ENCODE measurements at places on chromosomes 1 and 21.

DNA sequence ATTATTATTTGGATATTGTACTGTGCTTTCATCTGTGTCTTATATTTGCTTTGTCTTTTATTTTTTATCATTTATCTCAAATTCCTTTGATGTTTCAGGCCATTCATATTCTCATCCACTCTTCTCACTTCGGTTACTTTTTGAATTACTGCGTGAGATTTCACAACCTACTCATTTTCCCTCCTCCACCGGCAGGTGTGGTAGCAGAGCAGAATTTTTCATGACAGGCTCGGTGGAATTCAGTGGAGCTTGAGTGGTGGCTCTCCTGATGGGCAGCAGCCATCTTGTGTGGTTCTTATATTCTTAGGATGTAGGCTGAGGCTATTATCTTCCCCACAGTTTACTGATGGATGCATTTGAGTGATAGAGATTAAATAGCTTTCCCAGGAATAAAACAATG lies 92.3 kb upstream of the IVNS1ABP start:
- DNase-seq, result no peak

DNA sequence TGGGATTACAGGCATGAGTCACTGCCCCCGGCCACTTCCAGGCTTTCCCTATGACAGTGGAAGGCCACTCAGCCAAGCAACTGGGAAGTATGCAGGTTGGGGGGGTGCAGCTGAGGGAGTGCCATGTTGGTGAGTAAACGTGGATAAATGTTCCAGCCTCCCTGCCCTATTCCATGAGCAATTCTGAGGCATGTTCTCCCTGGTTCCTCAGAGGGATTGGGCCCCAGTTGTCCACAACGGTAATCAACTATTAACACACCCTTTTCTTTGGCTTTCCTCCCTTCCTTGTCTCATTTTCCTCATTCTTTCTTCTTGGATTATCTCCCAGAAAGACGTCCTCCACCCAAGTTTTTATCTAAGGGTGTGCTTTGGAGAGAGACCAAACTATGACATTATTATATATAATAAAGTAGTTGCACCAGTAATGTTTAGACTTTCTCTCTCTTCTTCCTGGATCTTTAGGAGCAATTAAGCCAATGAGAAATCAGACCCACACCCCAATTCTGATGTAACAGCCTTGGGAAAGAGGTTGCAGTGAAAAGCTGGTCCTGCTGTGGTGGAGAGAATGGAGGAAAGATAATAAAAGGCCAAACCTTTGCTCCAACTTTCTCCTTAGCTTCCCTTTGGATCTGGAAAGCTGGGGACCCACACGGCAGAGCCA lies 6.8 kb upstream of the SLAMF9 start:
- no peak for DNase-seq

- DNase-seq, result no peak
Observed at GRCh38 chr1:14625572-14625971, 27.1 kb downstream of the KAZN start.

DNA sequence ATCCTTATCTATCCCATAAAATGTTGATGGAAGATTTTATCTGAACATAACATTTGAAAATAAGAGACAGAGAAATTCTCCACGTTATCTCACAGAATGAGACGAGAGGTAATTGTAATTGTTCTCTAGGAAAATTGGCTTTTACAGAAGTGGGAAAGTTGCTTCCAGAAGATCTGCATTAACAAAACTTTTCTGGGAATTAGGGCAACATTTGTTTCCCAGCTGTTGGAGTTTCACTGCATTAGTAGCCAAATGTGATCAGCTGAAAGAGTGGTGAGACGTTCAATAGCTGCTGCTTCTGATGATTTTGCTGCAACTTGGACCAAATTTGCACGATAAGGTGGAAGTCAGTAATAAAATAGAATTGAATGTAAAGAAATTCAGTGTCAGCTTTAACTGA lies 7.6 kb downstream of the CHODL start:
- DNase-seq, result no peak

GRCh38 chr1:197965132-197965840 lies 48.1 kb downstream of the LHX9 start:
- DNase-seq, result no peak

DNA sequence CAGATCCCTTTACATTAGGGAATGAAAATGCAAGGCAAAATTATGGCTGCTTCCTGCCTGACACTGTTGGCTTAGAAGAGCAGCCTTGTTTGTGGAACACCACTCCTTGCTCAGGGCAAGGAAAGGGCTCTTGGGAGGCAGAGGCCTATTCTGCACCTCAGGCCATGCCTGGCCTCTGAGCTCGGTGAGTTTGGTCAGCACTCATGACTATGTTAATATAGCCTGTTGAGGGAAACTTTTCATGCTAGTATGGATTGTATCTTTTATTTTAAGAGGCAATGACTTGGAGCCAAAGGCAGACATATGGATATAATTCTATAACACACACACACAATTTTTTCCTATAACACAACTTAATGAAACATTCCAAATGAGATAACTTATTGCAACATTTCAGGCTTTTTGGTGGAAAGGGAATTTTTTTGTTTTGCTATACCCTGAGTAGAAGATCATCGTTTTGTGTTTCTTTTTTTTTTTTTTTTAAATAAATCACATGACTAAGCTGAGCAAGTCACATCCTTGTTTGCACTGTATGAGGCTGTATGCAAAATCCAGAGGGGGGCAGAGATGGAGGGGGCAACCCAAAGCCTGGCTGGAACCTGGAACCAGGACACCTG lies 5.6 kb upstream of the YRDC start:
- DNase-seq, result no peak

- DNase-seq, result no peak
Observed at GRCh38 chr1:74246315-74246714, 11.1 kb downstream of the TNNI3K start.

- no peak for DNase-seq
Observed at GRCh38 chr1:234990328-234990675, 138.3 kb downstream of the TOMM20 start.

DNA sequence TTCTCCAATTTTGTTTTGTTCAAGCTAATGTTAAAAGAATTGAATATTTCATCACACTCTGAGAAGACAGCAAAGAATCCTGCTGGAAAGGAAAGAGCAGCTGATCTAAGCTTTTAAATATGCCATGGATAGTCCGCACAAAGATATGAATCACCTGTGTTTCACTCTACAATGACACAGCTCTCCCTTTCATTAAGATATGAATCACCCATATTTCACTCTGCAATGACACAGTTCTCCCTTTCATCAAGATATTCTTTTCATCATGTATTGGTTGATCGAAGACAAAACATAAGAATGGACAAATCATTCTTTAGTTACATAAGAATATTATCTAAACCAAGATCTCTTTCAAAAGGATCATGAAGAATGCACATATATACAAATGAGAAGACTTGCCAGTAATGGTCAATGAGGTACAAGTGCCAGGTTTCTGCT lies 367.3 kb downstream of the SMYD3 start:
- DNase-seq, result no peak

- DNase-seq, result no peak
Observed at GRCh38 chr1:44628962-44629756, 45.1 kb downstream of the TMEM53 start.

- no peak for DNase-seq
Observed at GRCh38 chr1:198969981-198970380, 331.1 kb downstream of the PTPRC start.

- DNase-seq, result no peak
Observed at GRCh38 chr1:31523012-31523411, 53.3 kb upstream of the TINAGL1 start.

GRCh38 chr1:98322086-98322485 lies 339.4 kb upstream of the SNX7 start:
- DNase-seq, result no peak

DNA sequence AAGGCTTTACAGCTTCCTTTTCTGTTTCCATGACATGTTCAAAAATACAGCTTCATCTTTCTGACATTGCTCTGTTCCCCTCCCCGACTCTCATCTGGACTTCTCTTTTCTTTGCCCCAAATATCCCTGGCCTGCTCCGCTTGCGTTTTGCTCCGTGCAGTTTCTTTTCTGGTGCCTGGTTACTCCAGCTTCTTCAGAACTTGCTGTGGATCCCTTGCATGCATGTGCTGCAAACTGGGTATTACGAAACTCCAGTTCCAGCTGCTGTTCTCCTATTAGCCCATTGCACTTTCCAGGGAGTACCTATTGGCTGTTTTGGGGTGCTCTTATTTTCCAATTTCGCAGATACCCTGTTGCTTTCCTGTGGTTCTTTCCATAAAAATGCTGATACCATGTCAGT lies 9.9 kb upstream of the NDC1 start:
- no peak for DNase-seq

DNA sequence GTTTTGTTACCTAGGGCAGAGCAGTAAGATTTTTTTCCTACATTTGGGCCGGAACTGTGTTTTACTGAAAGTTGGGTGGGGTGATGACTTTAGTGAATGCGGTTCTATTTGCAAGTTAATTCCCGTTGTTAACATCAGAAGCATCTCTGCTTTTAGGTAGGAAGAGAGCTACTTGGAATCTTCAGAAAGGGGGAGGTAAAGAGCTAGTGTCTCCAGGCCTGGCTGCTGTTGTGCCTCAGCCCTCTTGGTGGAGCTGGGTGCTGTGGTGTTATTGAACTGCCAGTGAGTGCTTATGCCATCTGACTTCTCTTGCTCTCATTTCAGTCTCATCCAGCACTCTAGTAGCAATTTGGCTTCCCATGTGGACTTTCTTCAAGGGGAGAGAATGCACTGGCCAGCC lies 3.4 kb downstream of the KDM4A start:
- DNase-seq, result no peak

DNA sequence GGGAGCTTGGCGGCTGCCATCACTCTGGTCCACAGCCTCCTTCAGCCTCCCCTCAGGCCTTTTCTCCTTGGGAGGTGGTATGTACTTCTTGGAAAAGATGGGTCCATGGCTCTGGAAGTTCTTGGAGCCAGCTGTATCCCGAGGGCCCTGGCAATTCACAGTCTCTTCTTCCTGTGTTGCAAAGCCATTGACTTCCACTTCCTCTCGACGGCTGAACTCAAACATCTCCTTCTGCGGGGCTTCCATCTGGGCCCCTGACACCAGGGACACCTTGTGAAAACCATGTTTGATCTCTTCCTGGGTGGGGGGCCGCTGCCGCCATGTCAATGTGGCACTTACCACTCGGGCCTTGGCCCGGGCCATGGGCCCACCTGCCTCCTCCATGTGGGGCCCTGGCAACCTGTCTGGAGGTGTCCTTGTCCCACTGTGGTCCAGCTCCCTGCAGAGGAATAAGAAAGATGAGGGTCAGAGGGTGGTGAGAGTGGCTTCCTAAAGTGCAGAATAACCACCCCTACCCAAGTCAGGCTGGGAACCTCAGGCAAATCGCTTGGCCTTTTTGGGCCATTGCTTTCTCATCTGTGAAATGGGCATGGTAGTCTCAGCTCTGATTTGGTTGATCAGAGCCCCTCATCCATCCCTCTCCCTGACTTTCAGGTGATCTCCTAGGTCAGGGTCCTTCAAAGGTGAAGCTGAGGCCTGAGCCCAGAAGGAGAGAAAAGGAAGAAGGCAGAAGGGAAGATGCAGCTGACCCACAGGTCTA lies 7.5 kb downstream of the CRYBG2 start:
- DNase-seq, result no peak

GRCh38 chr1:43933386-43934100 lies at the start of gene ARTN:
Gene ARTN, plus strand, starts transcription at chr1:43933801. Its CDS starts 1,856 bp downstream, at chr1:43935657.
- no peak for DNase-seq

- DNase-seq, result no peak
Observed at GRCh38 chr1:205719762-205720161, 30.2 kb downstream of the NUCKS1 start.

GRCh38 chr1:59290193-59290949 lies 6.5 kb upstream of the FGGY start:
- no peak for DNase-seq

GRCh38 chr1:54012863-54013262 lies 5.1 kb downstream of the LDLRAD1 start:
- no peak for DNase-seq

DNA sequence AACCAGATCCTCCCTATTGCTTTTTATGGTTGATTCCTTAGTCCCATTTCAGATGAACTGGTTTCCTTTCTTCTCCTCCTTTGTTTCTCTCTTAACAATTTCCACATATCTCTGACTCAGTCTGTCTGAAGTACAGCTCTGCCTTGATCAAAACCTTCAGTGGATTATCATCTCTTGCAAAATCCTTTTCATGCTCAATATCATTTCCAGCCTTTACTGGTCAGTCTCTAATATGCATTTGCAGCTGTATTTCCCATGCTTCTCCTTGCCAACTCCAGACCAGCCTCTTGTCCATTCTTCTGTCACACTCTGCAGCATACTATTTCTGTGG lies 72.2 kb downstream of the SNX7 start:
- DNase-seq, result no peak

DNA sequence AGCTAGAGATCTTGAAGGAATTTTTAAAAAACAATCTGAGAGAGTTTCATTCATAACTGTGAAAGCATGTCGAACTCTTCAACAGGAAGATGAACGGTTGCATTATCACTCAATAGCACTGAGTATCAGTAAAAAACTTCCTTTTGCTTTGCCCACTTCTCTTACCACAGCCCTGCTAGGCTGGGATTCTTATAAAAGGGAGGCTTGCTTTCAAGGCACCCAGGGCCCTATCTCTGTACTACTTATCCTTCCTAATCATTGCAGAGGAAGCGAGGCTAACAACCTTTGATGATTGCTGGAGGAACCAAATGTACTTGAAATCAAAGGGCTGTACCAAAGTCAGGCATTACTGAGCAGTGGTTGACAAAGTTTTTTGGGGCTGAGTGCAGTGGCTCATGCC lies 71.2 kb downstream of the SNRPE start:
- no peak for DNase-seq

- no peak for DNase-seq
Observed at GRCh38 chr1:234559152-234559901, 50.7 kb downstream of the IRF2BP2 start.

DNA sequence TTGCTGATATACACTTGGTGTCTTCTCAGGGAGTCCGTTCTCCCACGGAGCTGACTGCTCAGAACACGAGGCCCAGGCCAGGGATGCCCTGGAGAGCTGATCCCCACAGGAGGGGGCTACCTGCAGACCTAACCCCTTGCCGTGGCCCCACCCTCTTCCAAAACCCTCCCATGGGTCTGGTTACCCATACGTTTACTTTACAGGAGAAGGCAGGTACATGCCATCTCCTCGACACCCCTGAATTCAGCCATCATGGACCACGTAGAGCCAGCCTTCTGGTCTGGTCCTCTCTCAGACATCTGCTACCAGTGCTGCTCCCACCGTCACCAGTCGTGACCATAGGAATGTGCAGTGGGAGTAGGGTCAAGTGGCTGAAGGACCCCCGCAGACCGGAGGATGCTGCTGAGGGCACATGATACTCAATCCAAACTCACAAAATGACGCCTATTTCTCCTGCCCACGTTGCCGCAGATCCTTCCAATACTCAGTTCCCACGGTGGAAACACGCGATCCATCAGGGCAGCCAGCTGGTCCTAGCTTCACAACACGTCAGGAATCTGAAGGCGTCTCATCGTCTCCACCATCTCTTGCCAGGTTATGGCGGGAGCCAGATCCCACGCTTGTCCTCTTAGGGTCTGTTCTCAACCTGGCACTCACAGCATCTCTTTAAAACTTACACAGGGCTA lies 26.7 kb downstream of the PGBD5 start:
- no peak for DNase-seq

DNA sequence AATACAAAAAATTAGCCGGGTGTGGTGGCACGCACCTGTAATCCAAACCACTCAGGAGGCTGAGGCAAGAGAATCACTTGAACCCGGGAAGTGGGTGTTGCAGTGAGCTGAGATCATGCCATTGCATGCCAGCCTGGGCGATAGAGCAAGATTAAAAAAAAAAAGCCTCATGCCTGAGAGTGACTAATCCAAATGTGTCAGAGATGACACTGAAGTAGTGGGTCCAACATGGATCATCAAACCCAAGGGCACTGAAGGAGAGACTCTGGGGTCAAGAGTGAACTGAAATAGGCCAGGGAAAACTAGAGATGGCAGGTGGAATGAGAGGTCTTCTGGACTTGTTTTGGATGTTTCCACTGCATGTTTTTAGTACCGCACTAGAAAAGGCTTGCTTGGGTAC lies 10.2 kb upstream of the CACHD1 start:
- no peak for DNase-seq
